ENCODE measurements at places on chromosomes 4 and X.

DNA sequence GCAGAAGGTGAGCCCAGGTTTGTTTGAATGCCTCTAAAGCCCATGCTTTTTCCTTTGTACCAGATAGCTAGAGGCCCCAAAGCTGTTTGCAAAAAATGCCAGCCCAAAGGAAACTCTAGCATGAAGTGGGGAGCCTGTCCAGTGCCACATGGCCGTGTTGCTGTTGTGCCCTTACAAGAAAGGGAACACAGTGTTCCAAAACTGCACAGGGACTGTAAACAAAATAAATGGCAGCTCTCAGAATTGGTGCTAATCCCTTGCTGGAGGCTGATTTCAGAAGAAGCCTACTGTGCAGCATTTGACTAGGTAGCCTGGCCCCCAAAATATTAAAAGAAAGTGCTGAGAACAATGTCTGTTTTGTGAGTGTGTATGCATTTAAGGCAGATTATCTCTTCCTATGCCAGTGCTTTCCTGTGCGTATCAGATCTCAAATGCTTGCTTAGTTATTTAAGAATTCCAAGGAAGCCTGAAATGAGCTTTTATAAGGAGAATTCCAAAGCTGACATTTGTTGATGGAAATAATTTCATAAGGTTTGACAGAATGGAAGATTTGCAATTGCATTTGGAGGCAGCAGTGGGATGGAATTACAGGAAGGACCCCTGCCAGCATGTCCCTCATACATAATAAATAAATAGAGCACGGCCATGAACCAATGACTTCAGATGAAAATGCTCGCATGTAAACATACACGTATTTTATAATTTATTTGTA is 115.7 kb downstream of the IRF2 start:
- DNase-seq, result no peak

DNA sequence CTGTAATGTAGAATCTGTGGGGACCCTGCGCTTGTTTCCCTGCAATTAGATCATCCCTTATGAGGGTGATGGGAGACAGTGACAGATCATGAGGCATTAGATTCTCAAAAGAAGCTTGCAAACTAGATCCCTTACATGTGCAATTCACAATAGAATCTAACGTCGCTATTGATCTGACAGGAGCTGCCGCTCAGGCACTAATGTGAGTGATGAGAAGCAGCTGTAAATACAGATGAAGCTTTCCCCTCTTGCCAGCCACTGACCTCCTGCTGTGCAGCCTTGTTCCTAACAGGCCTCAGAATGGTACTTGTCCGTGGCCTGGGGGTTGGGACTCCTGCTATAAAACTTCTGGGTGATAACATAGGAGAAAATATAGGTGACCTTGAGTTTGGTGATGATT is 1076.8 kb downstream of the PDHA2 start:
- no peak for DNase-seq

DNA sequence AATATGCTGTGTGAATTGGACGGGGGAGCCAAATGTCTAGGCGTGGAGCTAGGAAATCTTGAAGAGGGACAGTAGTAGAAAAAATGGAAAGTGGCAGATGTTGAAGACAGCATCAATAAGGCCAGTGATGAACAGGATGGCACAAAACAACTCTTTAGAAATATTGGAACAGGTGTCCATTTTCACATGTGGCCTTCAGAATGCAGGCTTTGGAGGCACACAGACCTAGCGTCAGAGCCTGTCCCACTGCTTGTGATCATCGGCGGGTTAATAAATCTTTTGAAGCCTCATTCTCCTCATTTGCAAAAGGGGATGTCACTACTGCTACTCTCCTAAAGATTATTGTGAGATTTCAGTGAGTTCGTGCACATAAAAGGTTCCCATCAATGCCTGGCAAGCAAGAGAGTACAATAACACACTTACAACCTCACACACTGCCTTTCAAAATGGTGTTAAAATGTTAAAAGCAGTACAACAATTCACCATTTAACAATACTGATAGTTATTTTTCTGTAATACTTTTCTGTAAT is 2.4 kb downstream of the PDLIM3 start:
- no peak for DNase-seq

- no peak for DNase-seq
Observed at GRCh38 chrX:18440835-18441234, 15.4 kb downstream of the CDKL5 start.

GRCh38 chr4:82698412-82698811 is 100.2 kb downstream of the SCD5 start:
- DNase-seq, result no peak

DNA sequence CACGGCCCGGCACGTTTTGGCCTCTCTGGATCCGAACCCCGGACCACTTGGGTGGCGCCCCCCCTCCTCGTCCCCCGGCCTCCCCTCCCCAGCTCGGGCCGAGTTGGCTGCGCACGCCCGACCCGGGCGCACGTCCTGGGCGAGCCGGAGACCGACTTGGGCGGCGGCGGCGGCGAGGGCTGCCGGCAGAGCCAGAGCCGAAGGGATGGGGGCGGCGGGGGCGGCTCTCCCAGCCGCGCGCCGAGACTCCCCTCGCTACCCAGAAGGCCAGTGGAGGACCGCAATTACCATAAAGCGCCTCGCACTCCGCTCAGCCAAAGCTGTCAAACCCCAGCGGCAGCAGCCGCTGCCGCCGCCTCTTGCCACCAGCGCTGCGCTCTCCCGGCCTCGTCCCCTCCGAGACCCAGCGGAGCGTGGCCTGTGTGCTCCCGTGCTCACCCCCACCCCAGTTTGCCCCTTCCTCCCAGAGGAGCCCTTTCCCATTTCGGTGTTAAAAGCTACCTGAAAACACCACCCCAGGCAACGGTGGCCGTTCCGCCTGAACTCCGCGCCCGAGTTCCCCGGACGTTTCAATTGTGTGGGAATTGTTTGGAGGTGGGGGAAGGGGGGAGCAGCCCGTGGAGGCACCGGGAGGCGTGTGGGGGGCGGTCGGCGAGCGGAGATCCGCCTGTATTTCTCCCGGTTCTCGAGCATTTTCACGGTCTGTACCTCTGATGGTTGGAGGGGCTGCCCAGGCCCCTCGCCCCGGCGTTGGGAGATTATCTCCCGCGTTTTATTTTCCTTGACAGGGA is 701 bp upstream of the BCOR start:
- DNase-seq, result no peak

Data from smooth muscle cell of the brain vasculature (primary cell).